ENCODE measurements at places on chromosomes 7 and 10.

DNA sequence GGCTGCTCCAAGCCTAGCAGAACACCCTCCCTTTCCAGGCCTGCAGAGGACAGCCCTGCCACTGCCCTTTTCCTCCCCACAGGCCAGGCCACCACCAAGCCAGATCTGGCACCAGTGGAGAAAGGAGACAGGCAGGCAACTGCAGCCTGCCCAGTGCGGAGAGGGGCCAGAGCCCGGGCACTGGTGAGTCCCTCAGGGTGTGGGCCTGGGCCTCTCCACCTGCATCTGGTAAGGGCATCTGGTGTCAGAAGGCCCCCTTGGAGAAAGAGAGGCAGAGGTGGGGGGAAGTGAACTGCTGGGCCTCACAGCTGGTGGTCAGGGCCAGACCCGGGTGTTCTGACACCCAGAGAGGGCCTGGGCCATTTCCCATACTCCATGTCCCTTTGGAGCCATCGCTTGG lies 27.9 kb downstream of the ZNF783 start:
- DNase-seq = no peak

GRCh38 chr10:44949127-44949802 lies 10.3 kb upstream of the RASSF4 start:
- no peak for DNase-seq

DNA sequence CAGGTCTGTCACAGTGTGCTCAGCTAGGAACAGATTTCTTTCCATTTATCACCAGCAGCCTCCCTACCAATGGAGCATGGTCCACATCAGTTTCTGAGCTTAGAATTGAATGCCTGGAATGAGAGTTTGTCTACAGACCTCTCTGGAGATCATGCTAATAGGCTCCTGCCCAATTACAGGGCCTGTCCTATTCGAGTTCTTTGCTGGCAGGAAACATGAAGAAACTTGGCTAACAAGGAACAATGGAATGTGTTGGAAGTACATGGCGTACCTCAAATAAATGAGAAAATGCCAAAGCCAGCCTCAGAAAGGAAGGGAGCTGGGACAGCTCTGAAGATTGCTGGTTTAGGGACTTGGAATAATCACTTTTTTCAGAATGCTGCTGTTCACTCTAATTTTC lies 186.0 kb upstream of the AKR1E2 start:
- DNase-seq = no peak

DNA sequence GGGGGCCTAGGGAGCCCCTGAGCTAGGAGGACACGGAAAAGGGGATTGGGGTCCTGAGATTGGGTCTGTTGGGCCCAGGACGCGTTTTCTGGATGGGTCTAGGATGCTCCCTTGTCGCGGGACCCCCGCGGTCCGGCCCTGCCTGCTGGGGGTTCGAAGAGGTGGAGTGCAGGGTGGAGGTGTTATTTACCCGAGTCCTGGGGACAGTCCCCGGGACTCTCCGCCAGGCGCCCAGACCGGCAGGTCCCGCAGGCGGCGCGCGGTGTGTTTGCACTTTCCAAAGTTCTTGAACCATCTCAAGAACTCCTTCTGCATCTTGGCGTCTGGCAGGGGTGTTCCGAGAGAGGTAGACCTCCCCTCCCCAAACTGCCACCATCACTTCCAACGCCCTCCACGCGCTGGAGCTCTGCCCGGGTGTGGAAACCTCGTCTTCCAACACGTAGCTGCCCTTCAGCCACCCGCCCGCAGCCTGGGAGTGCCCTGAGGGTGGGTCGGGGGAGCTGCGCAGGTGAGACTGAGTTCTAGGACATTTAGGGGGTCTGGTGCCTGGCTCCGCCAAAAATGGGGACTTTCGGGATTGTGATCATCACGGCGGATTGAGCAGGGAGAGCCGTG lies 569 bp downstream of the CAV1 start:
- no peak for DNase-seq

GRCh38 chr7:95843286-95843685 lies 70.9 kb downstream of the DYNC1I1 start:
- DNase-seq = no peak

DNA sequence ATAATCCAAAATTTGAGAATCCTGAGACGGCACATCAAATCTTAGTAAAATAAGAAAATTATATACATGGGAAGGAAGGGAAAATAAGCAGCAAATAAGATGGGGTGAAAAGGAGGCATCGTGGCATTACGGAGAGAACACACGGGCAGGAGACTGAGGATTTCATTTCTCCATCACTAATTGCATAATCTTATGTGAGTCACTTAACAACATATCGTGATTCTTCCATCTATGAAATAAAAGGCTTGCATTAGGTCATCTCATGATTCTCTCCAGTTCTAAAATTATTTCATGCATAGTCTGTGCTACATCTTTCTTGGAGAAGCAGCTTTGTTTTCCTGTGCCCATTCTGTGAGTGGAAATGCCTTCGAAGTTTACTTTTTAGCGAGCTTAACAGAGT lies 288.7 kb downstream of the LRMDA start:
- DNase-seq = no peak

DNA sequence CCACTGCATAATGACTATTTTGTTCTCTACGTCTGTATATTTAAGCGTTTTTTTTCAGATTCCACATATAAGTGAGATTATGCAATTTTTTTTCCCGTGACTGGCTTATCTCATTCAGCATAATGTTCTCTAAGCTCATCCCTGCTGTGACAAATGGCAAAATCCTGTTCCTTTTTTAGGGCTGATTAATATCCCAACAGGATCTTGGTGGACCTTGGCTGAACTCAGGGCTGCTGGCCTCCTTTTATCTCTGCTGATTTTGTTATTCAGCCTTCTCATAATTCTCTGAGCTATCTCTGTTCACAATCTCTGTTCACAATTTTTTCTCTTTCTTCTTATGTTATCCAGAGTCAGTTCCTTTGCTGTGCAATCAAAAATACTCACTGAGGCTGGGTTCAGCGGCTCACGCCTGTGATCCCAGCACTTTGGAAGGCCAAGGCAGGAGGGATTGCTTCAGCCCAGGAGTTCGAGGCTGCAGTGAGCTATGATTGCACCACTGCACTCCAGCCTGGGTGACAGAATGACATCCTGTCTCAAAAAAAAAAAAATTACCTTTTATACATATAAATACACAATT lies 1035.9 kb upstream of the AUTS2 start:
- DNase-seq = no peak

- no peak for DNase-seq
Measured at GRCh38 chr7:27617651-27618381, 44.9 kb downstream of the HIBADH start.

DNA sequence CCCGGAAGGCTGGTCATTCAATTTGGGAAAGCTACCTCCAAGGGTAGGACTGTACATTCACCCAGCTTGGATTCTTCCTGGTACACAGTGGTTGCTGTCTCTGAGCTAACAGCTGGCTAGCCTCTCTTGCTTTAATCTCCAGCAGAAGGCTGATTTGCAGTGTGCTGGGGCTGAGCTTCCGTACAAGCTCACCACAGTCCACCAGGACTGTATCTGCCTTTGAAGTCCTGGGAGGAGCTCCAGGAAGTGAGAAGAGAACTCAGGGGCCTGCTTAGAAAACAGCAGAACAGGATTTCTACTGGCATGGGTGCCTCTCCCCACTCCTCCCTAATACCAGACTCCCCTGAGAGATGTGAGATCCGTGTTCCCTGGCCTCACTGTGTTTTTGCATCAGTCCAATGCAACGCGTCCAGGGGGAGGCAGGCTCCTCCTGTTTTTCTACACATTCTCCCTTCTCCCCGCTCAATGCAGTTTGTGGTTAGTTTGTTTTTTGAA lies 6.6 kb downstream of the AFAP1L2 start:
- no peak for DNase-seq

DNA sequence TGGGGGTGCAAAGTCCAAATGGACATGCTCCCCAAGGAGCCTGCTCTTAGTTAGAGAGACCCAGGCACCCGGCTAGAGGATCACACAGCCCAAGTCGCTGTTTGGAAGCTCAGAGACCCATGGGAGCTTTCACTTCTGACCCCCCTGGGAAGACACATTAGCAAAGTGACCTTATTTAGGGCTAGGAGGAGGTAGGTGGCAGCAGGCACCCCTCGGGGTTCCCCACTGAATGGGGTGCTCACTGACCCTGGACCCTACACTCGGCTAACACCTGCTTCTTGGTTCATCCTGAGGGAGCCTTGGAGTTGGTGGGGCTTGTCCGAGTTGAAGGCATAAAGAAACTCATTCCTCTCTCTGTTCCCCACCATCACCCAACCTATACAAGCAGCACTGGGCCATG lies 27.1 kb upstream of the HABP2 start:
- DNase-seq = no peak

GRCh38 chr10:35378541-35379210 lies 42.4 kb downstream of the CCNY start:
- no peak for DNase-seq

GRCh38 chr10:62979921-62980320 lies 153.2 kb upstream of the NRBF2 start:
- DNase-seq = no peak

GRCh38 chr7:44921607-44922350 lies 36.4 kb upstream of the PURB start:
- DNase-seq = peak; percentile 22

DNA sequence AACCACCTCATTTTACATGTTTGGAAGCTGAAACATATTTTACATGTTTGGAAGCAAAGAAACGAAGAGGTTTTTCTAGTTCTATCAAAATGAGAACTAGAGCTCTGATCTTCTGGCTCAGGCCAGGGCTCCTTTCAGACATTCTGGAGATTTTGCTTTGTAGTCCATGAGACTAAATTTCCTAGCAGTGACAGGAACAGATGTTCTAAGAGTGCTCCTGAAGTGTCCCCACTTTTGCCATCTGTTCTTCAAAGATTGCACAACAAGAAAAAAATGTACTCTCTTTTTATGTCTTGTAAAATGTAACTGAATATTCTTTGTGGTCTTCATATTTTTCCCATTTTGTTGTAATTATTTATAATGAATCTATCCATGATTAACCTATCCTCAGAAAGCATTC lies 196.4 kb upstream of the PCLO start:
- DNase-seq = no peak

- no peak for DNase-seq
Measured at GRCh38 chr10:78361031-78361430, 327.4 kb downstream of the RPS24 start.

DNA sequence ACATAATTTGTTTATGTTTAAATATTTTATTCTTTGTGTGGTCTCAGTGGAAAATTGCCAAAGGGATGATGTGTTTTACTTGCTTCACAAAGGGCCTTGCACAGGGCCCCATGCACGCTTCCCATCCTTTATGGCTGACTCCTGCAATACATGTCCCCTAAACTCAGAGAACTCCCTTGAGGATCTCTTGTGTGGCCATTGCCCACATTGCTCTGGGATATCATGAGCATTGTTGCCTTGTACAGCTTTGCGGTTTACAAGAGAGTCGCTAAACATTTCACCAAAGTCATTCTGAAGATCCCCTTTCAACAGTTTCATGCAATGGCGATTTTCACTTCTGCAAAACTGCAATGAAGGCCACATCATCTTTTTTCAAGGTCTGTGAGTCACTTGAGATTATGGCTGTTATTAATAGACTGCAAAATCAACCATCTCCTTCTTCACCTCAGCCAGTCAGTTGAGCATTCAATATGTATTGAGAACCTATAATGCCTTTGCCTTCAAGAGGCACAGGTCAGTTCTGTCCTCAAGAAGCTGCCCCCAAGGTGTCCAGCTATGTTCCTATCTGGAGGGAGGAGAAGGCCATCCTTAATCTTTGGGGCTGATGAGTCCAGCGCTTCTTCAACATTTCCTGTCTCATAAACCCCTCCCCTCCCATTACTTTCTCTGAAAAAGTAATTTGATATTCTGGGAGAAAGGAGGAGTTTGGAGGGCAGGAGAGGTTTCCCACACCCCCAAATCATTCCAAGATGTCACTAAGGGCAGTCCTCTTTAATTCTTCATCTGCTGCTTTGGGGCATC lies 108.1 kb downstream of the CCDC71L start:
- DNase-seq = no peak

Data from NCI-H187 treated with DMSO at 0.1 percent for 48 hours (cell line).